ENCODE measurements at places on chromosomes 2 and 18.
A peak's percentile ranks its signal among the peaks of the same experiment; 100 is the strongest.

DNA sequence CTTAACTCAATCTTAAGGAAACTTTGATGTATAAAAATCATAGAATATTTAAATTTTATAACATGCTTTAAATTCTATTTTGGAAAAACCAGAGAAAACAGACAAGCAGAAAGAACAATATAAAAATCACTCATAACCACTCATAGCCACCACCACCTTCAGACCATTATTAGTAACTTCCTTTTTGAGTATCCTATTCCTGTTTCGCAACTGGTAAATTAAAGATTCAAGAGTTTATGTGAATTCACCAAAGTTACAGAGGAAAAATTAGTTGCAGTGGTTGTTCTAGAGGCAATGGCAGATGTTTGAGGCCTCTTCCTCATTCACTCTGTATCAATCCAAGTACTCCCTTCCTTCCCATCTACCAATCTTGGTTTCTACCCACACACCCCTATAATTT is 49.3 kb upstream of the PROKR1 start:
- no peak for DNase-seq

GRCh38 chr2:215619022-215619958 is 183.4 kb upstream of the FN1 start:
- no peak for DNase-seq

GRCh38 chr2:24073816-24074215 is 2.3 kb downstream of the SF3B6 start:
- no peak for DNase-seq

GRCh38 chr2:112048887-112049286 is 6.2 kb upstream of the TMEM87B start:
- peak; percentile 29 for DNase-seq

GRCh38 chr18:39344487-39344886 is 1778.9 kb upstream of the CELF4 start:
- no peak for DNase-seq

DNA sequence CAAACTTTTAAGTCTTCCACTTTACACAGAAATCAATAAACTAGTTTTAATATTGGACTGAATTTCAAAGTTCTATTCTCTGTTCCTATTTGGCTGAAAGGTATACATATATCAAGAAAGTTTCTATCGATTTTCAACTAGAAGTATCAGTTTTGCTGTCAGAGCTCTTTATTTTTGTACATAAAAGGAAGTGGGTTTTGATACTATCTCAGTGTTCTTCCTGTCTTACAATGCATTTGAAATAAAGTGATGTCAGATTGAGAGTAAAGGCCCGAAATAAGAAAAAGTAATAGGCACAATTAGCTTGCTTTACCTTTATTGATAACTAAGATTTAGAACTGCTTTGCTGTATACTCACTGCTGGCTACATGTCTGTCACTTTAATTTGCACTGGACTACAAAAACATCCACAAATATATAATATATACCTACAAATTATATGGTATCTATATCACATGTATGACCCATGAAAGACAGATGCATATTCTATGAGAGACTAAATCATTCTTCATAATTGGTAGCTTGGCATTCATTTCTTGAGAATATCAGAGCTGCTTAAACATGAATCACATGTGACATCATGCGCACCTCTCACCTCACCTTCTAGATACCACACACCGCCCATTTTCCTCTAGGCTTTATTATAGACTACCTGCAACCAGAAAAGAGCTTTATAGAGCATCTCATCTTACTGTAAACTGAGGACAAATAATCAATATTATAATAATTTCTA is 83.6 kb downstream of the ASXL2 start:
- DNase-seq = no peak

DNA sequence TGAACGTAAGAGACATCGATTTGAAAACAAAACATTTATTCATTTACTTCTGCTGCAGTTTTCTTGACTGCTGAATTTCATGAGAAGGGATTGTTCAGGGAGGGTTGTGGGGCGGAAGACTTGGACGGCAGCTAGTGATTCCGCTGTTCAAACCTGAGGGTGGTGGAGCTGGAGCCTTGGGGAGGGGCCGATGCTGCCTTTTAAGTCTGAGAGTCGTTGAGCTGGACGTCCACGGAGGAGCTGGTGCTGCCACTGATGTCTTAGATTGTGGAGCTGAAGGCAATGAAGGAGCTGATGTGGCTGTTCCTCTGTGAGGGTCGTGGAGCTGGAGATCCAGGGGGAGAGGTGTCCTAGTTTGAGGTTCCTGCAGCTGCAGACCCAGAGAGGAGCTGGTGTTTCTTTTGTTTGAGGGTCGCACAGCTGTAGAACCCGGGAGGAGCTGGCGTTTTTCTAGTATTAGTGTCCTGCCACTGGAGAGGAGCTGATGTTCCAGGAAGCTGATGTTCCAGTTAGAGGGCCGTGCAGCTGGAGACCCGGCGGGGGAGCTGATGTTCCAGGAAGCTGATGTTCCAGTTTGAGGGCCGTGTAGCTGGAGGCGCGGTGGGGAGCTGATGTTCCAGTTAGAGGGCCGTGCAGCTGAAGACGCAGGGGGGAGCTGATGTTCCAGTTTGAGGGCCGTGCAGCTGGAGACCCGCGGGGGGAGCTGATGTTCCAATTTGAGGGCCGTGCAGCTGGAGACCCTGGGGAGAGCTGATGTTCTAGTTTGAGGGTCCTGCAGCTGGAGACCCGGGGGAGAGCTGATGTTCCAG is 150.9 kb downstream of the RTP5 start:
- DNase-seq = no peak

GRCh38 chr18:24386681-24387080 is 10.9 kb downstream of the OSBPL1A start:
- no peak for DNase-seq

GRCh38 chr2:154709215-154709614 is 10.7 kb downstream of the KCNJ3 start:
- DNase-seq = no peak

DNA sequence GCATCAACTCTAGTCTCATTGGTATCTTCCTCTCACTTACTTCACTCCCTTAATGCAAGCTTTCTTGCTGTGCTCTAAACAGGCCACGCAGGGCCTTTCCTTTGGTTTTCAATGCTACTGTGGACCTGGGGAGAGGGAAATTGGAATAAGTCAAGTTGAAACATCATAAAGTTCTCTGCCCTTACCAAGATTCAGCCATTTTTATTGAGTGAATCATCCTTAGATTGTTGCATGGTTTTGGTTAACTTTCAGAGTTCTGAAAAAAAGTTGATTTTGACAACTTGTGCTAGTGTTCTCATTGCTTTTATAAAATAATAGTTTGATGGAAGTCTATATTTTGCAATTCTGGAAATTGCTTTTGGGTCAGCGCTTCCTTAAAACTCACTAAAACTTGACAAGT is 852.8 kb upstream of the ACVR2A start:
- DNase-seq = no peak

DNA sequence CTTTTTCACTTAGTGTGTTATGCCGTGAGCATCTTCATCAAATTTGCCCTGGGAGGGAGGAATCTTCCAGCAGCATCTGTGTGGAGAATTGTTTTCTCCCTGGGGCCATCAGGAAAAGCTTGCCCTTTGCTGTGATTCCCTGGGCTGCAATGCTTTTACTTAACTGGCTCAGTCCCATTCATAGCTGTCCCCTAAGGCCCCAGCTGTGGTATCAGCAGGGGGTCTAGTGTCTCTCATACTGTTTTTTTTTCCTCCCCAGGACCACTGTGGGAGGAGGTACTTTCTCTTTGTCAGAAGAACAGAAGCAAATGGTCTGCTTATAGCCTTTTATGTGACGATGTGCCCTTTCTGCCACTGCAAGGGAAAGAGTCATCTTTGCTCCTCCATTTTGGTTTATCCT is 176.8 kb upstream of the CELF4 start:
- DNase-seq = no peak

DNA sequence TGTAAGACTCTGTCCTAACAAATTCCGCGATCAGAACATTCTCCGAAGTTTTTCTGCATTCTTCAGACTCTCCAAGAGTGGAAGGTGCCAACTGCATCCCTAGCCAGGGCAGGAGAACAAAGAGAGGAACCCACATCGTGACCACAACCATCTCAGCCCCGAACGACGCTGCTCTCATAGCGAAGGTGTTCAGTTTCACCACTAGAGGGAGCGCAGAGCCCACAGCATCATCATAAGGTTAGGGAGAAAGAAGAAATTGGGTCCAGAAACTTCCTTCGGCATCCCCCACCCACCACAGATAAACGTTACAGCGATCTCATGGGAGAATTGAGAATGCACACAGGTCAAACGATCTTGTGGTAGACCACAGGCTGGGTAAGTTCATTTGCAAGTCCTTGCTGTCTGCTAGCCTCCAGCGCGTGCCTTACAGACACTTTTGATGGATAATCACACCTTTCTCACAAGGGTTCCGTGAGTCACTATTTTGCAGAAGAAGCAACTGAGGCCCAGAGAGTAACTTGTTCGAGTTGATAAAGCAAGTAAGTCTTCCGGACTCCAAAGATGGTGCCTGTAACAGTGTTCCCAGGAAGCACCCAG is 53.7 kb upstream of the ARL4C start:
- DNase-seq = peak; percentile 76

DNA sequence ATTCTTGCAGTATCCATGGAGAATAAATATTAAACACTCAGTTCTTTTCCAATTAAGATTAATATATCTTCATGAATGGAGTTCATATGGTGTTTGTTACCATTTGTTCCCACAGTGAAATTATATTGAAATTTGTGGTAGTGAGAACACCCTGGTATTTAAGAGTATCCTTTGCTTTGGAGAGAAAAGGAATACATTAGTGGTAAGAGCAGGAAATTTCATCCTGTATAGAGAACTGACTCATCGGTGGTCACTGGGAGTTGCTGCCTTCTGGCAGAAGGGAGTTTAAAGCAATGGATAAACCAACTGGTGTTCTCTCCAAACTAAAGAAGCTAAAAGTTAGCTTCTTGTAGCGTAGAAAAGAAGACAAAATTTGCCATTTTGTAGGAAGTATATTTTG is 107.3 kb downstream of the MYO1B start:
- DNase-seq = peak; percentile 8

- no peak for DNase-seq
Observed at GRCh38 chr2:189379731-189380261, 61.5 kb upstream of the WDR75 start.

- DNase-seq = no peak
Observed at GRCh38 chr2:11865378-11865777, 118.9 kb downstream of the LPIN1 start.

Measured in RWPE1 (cell line).